ENCODE measurements at places on chromosomes 16 and 17. TPM values are rescaled to one million over a fixed set of nuclear protein-coding genes. Genes with fewer than 3 reads are reported as not detected.
A peak's percentile ranks its signal among the peaks of the same experiment; 100 is the strongest.

GRCh38 chr17:75931062-75931461 lies 9.8 kb downstream of the FBF1 start:
- H3K4me3 ChIP-seq, result no peak overlapping the region
- peaks cover 3% of the 10 kb centered on the region for H3K27me3 ChIP-seq
- DNase-seq, result no peak
- H3K27ac ChIP-seq, result no peak overlapping the region
- H3K4me1 ChIP-seq, result no peaks in the 10 kb centered on the region
- H3K36me3 ChIP-seq, result peaks cover 5% of the 10 kb centered on the region

DNA sequence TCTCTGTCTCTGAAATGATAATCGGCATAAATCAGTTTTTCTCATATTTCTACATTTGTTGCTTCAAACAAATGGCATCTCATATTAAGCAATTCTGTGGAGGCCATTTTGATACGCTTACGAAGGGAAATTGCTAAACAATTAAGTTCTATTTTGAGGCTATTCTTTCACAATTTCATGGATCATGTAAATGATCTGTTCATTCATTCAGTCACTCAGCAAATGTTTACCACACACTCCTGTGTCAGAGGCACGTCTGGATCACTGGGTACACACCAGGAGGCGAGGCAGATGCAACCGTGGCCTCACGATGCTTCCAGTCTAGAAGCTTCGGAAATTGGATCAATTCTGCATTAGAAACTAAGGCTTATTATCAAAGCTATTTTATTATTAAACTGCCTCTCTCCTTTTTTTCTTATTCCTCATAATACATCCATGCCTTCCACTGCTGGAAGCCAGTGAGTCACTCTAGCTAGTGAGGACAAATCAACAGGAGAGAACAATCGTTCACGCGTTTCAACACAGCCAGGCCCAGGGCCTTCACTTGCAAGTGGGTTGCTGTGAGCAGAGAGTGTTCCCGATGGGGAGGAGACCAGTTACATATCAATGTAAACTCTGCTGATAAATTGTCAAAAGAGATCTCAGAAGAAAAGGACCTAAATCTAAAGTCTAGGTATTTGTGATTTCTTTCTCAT lies 11.3 kb upstream of the SLC39A11 start:
- no peak overlapping the region for H3K4me3 ChIP-seq
- no peak for DNase-seq
- no peaks in the 10 kb centered on the region for H3K36me3 ChIP-seq
- H3K4me1 ChIP-seq, result peaks cover 4% of the 10 kb centered on the region
- H3K27ac ChIP-seq, result no peak overlapping the region
- H3K27me3 ChIP-seq, result no peaks in the 10 kb centered on the region

- H3K27ac ChIP-seq, result no peak overlapping the region
- DNase-seq, result peak; percentile 48
- no peaks in the 10 kb centered on the region for H3K36me3 ChIP-seq
These were observed 190.4 kb downstream of the USP22 start for GRCh38 chr17:20852239-20852989.

DNA sequence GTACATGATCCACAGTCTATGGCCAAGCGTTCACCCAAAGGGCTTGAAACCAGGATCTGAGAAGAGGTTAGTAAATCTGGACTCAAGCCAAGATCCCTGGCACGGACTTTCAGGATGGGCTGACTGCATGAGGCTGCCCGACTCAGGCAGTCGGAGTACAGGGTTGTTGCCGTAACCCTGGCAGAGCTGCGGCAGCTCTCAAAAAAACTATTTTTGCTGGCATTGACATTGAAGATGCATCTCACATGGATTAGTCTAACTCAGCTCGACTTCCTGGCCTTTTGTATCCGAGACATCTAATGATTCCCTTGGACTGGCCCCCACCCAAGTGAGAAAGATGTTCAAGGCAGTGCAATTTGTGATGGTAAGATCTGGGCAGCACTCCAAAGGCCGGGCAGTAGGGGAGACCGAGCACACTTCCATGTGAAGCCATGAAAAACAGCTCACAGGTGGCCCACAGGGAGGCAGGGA lies 6.2 kb downstream of the SLC47A1 start:
- H3K27me3 ChIP-seq, result peaks cover 1% of the 10 kb centered on the region
- no peaks in the 10 kb centered on the region for H3K36me3 ChIP-seq
- no peak overlapping the region for H3K4me3 ChIP-seq
- peaks cover 13% of the 10 kb centered on the region for H3K4me1 ChIP-seq

DNA sequence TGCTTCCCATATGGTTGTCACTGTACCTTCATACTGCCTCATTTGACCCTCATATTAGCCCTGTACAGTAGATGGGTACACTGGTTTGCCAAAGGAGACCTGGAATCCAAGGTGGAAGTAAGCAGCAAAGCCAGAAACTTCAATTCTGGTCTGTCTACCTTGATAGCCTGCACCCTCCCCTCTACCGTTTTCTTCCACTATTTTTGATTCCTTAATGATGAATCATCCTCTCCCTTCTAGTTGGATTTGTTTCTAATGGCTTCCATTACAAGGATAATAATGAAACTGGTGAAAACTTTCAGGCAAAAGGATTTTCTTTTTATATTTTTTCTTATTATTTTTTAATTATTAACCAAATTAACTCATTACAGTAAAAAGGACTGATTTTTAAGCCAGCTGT lies 17.3 kb downstream of the TAC4 start:
- no peak for DNase-seq
- H3K4me1 ChIP-seq, result peaks cover 67% of the 10 kb centered on the region
- peak overlapping the region; percentile 77 for H3K27ac ChIP-seq
- H3K4me3 ChIP-seq, result no peak overlapping the region
- peaks cover 58% of the 10 kb centered on the region for H3K36me3 ChIP-seq
- peaks cover 12% of the 10 kb centered on the region for H3K27me3 ChIP-seq

GRCh38 chr17:57502811-57503241 lies 242.3 kb downstream of the CCDC182 start:
- no peaks in the 10 kb centered on the region for H3K36me3 ChIP-seq
- H3K4me1 ChIP-seq, result no peaks in the 10 kb centered on the region
- H3K27ac ChIP-seq, result no peak overlapping the region
- no peak for DNase-seq

ENPP7 gene
- not detected for total RNA-seq
